Cortex of kidney (tissue), 1 donor: ENCODE measurements at places on chromosomes 7 and 10.

- DNase-seq: no peak
Observed at GRCh38 chr10:110409926-110410325, 87.8 kb upstream of the DUSP5 start.

GRCh38 chr7:124938128-124938527 is 8.5 kb upstream of the POT1 start:
- no peak for DNase-seq

GRCh38 chr7:140621401-140622021 is 19.1 kb downstream of the DENND2A start:
- DNase-seq: no peak

- DNase-seq: no peak
Observed at GRCh38 chr7:78594156-78594555, 795.6 kb downstream of the PHTF2 start.

DNA sequence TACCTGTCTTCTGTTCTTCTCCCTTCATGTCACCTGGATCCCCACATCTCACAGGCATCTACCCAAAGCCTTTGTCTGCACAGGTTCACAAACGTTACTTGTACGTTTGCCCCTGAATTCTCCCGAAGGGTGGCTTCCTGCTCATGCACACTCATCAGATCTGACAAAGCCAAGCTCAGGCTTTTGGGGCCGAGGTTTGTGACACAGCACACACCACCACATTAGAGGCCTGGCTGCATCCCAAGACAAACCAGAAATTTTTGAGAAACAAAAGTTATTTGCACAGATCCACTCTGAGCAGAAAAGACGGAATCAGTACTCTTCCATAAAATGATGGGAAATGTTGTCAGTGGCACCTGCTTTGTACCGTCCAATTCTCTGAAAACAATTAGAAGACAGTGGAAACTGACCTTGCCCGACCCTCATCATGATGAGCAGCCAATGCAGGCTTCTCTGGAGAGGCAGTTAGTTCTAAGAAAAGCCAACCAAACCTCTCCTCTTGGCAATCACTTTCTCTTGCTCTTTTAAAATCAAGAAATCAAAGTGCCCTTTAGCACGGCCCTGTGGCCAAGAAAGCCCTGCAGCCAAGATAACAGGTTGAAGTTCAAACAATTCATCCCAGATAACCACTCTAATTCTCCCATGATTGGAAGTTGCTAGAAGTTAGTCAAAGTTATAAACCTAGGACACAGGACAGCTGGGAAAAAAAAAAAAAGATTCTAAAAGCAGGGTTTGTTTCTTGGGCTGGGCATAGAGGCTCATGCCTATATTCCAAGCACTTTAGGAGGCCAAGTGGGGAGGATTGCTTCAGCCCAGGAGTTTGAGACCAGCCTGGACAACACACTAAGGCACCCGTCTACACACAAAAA is 13.6 kb upstream of the SVIL start:
- no peak for DNase-seq
